ENCODE measurements at places on chromosomes 4 and X.

DNA sequence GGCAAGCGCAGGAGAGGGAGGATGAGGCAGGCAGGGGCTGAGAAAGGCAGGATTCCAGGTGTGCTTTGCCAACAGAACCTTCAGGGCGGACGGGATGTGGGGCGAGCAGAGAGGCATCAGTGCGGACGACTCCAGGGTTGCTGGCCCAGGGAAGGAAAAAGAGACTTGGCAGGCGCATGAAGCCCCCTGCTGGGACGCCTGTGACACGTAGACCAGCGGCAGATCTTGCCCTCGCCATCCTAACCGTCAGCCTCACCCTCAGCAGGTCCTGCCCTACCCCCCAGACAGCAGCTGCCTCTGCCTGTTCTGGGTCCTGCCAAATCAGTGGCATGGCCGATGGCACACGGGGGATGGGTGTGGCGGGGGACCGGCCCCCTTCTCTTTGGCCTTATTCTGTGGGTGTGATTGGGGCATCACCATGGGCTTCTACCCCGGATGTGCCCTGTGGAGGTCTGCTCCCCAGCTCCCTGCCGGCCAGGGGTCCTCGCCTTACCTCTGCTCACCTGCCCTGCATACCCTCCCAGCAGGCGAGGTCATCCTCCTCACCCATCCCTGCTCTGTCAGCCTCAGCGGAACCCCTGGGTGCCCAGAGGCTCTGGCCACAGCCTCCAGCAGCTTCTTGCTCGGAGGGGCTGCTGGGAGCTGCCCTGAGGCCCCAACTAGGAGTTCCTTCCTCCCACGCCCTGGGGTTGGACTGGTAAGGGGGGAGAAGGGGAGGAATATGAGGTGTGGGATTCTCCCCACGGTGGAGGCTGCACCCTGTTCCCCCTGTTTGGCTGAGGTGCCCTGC is 2.9 kb upstream of the SH3BP2 start:
- DNase-seq, result no peak

DNA sequence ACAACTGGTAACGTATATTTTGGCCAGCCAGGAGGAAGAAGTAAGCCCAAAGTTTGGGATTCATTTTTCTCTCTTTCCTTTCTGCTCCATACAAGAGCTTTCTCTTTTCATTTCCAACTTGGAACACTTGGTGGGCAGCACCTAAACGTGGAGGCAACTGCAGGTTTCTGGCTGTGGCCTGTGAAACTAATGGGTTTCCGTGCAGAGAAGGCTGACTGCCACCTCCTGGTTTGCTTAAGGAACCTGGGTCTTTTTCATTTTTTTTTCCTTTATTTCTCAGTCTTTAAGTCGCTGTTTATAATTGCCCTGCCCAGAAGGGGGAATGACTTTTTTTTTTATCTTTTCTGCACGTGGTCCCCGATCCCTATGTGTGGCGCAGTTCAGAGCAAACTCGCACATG is 15.4 kb downstream of the ZNF718 start:
- no peak for DNase-seq

DNA sequence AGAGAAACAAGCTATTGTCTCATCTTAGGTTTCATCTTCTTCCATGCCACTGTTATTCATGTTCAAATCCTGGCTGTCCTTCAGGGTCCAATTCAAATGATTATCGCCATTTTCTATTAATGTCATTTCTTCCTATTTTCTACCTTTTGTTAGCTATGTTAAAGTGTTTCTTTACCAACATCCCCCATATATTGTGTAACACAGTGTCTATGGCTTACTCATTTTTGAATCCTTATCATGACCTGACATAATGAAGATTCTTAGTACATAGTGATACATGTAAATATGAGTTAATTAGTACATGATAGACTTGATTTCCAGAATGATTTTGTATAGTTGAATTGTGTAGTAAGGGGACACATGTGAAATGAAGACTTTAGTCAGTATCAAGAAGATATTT is 152.4 kb downstream of the SNCA start:
- DNase-seq, result no peak

GRCh38 chr4:95085124-95085833 is 327.5 kb downstream of the BMPR1B start:
- no peak for DNase-seq

GRCh38 chrX:134542485-134542884 is 82.5 kb downstream of the HPRT1 start:
- no peak for DNase-seq

- DNase-seq, result no peak
These were observed 218.5 kb downstream of the APBB2 start for GRCh38 chr4:40995850-40996249.

GRCh38 chrX:21770631-21771321 is 12.9 kb upstream of the SMPX start:
- DNase-seq, result peak; percentile 46

GRCh38 chrX:140355922-140356321 is 148.9 kb downstream of the SOX3 start:
- DNase-seq, result no peak

GRCh38 chrX:30904186-30904585 is 15.1 kb upstream of the TAB3 start:
- no peak for DNase-seq

DNA sequence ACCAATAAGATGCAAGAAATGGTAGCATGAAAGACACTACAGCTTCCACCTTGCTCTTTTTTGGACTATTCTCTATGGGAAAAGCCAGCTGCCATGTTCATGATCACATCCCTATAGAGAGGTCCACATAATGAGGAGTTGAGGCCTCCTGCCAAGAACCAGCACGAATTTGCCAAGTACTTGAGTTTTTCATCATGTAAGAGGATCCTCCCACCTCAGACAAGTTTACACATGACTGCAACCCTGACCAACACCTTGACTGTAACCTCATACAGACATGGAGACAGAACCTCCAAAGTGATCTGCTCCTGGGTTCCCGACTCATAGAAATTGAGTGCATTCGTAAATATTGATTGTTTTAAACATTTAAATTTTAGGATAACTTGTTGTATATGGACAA is 135.2 kb upstream of the TSPAN5 start:
- no peak for DNase-seq

- no peak for DNase-seq
These were observed 21.5 kb downstream of the JADE1 start for GRCh38 chr4:128830906-128831503.

- no peak for DNase-seq
These were observed 50.8 kb downstream of the HTRA3 start for GRCh38 chr4:8320386-8320750.

DNA sequence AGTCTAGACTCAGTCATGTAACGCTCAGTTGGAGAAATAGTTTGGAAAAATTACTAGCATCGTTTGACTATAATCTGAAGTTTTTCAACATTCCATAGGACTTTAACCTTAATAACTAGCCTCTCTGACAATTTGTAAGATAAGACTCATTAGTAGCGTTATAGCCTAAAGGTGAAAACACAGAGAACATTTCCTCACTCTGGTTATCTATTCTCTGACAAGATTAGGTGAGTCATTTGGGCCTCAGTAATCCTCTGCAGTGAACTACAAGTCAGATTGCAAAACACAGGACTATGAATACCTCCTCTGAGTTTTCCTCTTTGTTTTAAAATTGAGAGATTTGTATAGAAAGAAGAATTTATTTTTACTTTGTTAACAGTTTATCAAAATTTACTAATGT is 31.8 kb upstream of the PDLIM5 start:
- no peak for DNase-seq

- no peak for DNase-seq
These were observed 108.1 kb upstream of the SPRY1 start for GRCh38 chr4:123288309-123289025.

- no peak for DNase-seq
These were observed 384.4 kb upstream of the PABPC4L start for GRCh38 chr4:134585972-134586371.

DNA sequence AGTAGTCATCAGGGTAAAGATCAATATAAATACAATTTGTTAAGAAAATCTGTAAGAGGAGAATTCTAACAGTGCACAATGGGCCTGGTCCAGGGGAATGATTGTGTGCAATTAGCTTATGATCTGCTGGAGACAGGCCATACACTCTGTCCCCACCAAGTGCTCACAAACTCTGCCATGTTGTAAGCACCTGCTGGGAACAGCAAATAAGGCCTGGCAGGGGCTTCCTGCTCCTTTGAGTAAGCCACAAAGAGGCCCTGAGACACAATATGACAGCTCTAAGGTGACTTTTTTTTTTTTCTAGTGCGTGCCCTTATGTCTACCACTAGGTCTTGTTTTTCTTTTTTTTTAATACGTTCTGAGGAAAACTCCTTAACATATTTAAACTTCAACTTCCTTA is 866.3 kb upstream of the PCDH7 start:
- DNase-seq, result no peak

DNA sequence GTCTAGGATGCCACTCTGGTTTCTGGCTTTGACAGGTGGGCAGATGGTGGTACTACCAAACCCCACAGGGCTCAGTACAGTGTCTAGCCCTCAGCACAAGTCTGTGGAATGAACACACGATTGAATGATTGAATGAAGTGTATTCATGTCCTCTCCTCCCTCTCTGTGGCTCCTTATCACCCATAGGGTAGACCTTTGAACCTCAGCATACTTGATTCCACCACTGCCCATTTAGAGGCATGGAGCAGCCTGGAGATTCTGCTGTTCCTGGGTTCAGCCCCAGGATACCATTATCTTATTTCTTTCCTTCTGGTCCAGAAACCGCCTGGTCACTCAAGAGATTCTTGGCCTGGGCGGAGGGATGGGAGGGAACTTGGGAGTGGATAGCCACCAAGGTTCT is 53.9 kb downstream of the PRPS1 start:
- no peak for DNase-seq

- DNase-seq, result no peak
These were observed 12.0 kb upstream of the WDR19 start for GRCh38 chr4:39170301-39170700.

DNA sequence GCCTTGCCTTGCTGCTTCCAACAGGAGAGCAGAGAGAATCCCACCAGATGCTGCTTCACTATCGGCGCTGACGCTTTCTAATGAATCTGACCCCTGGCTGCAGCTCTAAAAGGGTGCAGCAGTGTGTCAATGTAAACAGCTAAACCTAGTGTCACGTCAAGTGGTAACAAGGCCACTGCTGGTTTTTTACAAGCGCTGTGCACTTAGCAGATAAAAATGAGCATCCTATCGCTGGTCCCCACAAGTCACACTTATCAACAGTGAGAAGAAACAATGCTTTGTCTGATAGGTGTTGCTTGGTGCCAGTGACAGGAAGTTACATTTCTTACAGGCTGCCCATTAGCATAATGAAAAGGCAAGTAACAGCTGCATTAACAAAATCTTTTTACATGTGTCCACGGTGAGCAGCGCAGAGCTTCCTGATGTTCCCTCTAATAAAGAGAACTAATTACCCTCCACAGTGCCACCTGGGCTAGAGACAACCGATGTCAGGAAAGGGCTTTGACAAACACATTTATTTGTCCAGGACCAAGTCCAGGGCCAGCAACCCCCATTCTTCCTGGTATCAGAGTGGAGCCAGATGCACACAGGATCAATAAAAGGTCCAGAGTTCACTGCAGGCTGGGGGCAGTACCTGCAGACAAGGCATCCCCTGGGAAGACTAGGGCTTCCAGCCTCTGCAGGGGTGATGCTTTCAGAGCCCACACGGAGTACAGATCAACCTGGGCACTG is 176.0 kb downstream of the MGST2 start:
- peak; percentile 61 for DNase-seq

GRCh38 chr4:26727844-26728243 is 132.8 kb upstream of the STIM2 start:
- no peak for DNase-seq

- no peak for DNase-seq
These were observed 109.3 kb downstream of the MAGEC2 start for GRCh38 chrX:142095651-142096245.

GRCh38 chr4:140615451-140615850 is 46.7 kb upstream of the UCP1 start:
- DNase-seq, result no peak

GRCh38 chr4:24003496-24003895 is 113.6 kb upstream of the PPARGC1A start:
- DNase-seq, result no peak

- DNase-seq, result no peak
These were observed 98.9 kb upstream of the PDLIM3 start for GRCh38 chr4:185634066-185634652.

DNA sequence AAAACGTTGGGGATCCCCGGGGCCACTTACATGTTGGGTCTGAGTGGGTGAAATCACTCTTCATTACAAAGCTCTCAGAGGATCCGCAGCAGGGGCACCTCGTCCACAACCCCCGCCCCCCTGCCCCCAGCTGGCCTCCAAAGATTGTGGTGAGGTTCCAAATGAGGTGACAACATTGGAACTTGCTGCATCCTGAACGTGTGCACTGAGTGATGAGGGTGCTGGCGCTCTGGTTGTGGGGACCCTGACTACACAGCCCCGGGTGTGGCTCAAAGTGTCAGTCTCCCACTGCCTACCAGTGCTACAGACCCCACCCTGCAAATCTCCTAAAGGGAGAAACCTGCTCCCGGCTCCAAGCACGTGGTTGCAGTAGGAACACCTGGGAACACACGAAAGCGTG is 111.9 kb downstream of the PHKA2 start:
- DNase-seq, result no peak

DNA sequence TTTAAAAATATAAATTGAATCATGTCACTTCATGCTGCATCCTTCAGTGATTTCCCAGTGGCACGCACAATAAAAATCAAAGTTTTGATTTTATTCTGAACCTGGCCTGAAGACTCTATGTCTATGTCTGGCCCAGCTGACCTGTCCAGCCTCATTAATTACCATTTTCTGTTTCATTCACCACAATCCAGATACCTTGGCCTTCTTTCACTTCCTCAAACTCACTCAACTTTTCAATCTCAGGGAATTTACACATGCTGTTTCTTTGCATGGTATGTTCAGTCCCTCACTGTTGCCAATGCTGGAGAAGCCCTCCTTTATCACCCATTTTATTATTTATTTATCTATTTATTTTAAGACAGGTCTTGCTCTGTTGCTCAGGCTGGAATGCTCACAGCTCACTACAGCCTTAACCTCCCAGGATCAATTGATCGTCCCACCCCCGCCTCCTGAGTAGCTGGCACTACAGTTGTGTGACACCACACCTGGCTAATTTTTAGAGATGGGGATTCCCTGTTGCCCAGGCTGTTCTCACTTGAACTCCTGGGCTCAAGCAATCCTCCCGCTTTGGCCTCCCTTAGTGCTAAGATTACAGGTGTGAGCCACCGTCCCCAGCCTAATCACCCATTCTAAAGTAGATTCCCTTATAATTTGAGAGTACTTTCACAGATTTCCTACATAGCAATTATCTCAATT is 43.1 kb downstream of the ZGRF1 start:
- no peak for DNase-seq

- DNase-seq, result no peak
These were observed 85.1 kb downstream of the NKX6-1 start for GRCh38 chr4:84413976-84414375.

- peak; percentile 54 for DNase-seq
These were observed 19.7 kb upstream of the PRPS2 start for GRCh38 chrX:12771445-12772069.

GRCh38 chrX:42695800-42696358 is 82.1 kb downstream of the PPP1R2C start:
- no peak for DNase-seq

Measured in SHP77 (cell line).